Stimulated activated CD8-positive, alpha-beta memory T cell treated with anti-CD3 and anti-CD28 coated beads, Interleukin-4, amount 100 ng/mL, for 1 hour (primary cell): ENCODE measurements at places on chromosomes 4 and X.
A peak's percentile ranks its signal among the peaks of the same experiment; 100 is the strongest.

DNA sequence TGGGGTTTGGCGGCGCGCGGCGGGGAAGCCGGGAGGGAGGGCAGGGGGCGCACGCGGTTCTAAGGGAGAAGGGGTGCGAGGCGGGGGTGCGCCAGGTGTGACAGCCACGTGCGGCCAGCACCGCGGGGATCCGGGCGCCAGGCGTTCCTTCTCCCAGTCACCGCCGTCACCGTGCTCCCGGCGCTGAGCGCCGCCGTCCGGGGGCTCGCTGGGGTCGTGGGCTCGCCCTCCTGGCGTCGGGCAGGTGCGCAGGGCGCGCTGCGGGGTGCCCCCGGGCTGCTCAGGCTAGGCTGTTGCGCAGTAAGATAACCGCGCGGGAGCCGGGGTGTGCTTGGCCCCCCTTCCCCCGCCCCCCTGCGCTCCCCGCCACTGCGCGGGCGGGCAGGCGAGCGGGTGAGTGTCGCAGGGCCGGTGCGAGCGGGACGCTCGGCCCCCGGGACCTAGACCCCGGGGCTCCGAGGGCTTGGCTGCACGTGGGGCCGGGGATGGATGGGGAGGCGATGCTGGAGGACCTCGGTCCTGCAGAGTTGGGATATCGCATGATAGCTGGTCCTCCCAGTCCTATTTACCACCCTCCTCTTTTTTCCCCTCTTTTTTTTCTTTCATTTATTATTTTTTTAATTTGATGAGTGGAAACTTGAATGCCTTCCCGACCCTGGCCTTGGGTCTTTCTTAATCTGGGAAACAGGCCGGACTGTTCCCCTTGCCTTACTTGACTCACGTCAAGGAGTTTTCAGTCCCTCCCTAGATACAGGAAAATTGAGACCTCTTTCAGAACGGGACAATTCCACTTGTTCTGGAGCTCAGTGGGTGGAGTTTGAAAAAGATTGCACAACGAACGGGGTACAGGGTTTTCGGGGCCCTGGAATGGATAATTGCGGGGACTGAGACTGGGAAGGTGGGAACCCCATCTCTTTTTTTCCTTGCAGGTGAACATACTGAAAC is 797 bp downstream of the TXLNG start:
- DNase-seq, result peak; percentile 5

DNA sequence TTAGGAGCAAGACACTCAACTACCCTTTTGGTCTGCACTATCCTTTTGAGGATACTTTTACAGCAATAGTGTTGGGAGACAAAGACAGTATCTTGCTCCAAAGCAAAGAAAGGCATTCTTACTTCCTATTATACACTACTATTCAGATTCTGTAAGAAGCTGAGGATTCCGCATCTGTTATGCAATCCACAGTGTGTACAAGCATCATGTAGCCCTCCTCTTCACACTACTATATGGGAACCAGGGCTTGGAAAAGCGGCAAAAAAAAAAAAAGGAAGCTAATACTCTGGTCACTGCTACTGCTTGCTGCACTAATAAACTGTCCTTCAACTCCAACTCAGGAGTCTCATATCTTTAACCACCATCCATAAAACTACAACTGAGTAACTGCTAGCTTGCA is 59.1 kb downstream of the FBXW7 start:
- no peak for DNase-seq

- no peak for DNase-seq
Measured at GRCh38 chr4:5992171-5992827, 25.9 kb downstream of the C4orf50 start.

GRCh38 chrX:137031517-137032340 is 2.1 kb downstream of the GPR101 start:
- DNase-seq, result no peak

- DNase-seq, result no peak
Measured at GRCh38 chrX:122422547-122422946, 761.5 kb upstream of the GRIA3 start.
